Upper lobe of left lung (tissue), 6 donors: ENCODE measurements at places on chromosomes 7 and 10. TPM values are rescaled to one million over a fixed set of nuclear protein-coding genes. Genes with fewer than 3 reads are reported as not detected.

NXPH1 gene
- not detected for total RNA-seq

DNA sequence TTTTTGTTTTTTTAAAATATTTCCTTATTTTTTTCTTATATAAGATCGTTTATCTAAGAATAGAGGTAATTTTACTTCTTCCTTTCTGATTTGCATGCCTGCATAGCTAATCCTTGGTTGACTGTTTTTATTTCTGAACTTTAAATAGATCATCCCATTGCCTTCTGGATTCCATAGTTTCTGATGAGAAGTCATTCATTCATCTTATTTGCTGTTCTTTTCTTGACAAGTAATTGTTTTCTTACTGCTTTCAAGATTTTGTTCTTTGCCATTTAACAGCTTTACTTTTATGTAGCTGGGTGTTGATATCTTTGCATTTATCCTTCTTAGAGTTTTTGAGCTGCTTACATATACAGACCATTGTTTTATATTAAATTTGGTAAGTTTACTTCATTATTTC, 437.9 kb downstream of the SDK1 start:
- no peak for DNase-seq

DNA sequence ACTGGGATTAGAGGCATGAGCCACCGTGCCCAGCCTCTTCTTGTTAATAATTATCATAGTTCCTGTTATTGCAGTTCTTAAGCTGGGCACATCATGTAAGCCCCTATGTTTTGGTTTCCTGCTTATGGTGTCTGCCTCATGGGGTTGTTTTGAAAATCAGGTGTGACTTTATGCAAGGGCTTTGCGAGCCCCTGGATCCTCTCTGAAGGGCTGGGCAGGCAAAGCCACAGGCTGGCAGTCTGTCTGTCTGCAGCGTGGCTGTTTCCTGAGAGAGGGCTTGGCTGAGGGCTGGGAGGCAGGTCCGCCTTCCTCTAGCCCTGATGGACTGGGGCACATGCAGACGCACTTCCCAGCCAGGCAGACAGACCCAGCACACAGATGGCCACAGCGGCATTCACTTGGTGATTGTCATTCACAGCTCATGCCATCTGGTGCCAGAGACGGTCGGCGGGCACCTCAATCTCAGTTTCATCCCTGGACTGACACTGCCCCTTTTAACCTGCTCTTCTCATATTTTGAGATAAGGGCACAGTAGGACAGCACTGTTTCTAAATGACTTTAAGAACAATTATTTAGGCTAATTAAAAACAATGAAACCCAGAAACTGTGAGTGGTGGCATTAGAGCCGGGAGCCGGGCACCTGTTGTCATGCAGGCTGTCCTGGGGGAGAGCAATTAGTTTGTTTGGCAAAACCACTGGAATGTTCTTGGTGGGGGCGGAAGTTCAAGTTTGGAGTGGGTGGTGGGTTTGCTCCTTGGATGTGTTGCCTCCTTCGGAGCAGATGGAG, 35.5 kb downstream of the RBM20 start:
- no peak for DNase-seq

DNA sequence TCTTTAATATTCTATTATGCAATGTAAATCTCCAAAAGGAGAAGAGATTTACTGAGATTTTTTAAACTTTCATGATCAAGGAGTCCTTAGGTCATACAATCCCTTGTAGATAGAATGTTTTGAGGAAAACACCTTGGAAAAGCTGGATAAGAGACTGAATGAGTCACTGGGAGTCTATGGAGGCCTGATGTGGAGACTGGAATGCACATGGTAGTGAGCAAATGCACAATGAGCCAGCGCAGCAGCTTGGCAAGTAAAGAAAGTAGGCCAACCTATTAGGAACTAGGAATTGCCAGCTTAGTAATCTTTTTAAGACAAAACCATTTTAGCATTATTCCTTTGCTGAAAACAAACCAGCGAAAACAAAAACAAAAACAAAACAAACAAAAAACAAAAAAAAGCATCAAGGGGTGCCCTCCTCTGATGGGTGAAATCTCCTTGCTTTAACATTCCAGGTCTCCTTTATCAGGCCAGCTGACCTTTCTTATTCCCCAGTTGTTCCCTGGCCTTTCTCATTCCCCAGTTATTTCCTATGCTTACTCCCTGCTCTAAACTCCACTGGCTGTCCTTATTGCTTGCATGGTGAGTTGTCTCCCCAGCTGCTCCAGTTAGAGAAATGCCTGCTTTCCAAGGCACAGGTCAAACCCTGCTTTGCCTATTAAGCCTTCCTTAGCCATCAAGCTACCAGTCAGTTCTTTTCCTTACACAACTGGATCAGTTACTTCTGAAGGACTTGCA, 135.8 kb downstream of the PLCE1 start:
- DNase-seq = no peak

DNA sequence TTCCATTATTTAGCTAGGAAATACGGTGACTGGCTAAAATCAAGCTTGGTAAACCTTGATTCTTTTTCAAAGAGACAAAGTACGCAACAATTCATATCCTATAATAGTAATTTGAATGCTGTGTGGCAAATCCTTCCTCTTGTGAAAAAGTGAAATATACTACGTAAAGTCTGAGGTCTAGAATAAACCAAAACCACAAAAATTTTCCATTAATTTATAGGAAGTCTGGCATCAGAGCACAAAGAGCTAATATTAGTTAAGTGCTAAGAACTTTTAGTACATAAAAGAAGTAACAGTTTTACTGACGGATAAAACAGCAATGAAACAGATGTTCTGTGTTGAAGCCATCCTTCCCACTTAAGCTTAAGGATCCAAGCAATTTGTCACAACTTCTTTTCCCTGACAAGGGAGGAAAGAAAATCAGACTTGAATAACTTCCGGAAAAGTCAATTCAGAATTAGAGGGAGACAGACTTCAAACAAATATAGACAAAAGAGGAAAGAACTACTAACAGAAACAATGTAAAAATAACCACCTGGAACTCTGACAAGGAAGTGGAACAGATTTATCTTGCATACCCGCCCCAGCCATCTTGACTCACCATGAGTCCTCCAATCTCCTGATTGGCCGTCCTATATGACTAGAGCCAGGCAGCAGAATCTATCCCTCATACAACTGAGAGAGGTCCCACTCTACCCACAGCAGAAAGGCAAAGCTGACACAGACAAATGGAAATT, 34.6 kb downstream of the RHEB start:
- DNase-seq = no peak

- DNase-seq = no peak
Observed at GRCh38 chr7:133625046-133625445, 372.2 kb downstream of the EXOC4 start.

DNA sequence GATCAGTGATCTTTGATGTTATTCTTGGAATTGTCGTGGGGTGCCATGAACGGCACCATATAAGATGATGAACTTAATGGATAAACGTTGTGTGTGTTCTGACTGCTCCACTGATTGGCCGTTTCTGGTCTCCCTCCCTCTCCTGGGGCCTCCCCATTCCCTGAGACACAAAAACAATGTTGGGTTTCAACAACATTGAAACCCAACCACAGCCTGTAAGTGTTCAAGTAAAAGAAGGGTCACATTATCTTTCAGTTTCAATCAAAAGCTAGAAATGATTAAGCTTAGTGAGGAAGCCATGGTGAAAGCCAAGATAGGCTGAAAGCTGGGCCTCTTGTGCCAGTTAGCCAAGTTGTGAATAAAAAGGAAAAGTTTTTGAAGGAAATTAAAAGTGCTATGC, 19.5 kb downstream of the EN2 start:
- DNase-seq = no peak

- no peak for DNase-seq
Observed at GRCh38 chr10:120553911-120554310, 96.9 kb downstream of the PLPP4 start.

GRCh38 chr10:103757531-103758293, 97.7 kb downstream of the SH3PXD2A start:
- DNase-seq = peak; percentile 72

NUDCD3 gene
- 57.6 TPM for total RNA-seq

- no peak for DNase-seq
Observed at GRCh38 chr7:51613911-51614357, 297.3 kb upstream of the COBL start.

DNA sequence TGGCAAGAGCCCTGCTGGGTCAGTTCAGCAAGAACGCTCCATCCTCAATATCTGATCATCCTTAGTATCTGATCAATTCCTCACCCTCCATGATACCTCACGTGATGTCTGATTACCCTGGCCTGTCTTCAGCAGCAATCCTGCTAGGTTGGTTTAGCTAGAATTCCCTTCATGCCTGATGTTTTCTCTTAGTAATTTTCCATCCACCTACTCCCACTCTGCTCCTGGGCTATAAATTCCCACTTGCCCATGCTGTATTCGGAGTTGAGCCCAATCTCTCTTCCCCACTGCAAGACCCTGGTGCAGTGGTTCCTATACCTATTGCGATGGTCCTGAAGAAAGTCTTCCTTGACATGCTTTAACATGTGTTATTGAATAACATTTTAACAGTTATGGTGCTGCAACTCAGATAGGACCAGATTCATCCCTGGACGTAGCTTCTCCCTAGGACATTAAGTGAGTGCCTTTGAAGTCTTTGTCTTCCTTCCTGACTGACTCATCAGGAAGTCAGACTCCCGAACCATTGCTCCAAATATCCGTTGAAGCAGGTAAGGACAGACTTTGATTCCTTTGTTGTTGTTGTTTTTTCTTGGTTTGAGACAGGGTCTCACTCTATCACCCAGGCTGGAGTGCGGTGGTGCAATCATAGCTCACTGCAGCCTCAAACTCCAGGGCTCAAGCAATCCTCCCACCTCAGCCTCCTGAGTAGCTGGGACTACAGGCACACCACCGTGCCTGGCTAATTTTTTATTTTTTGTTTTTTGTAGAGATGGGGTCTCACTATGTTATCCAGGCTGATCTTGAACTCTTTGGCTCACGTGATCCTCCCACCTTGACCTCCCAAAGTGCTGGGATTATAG, 29.4 kb upstream of the CLDN3 start:
- DNase-seq = no peak

- DNase-seq = no peak
Observed at GRCh38 chr7:42024537-42024936, 212.5 kb downstream of the GLI3 start.

- no peak for DNase-seq
Observed at GRCh38 chr7:87766827-87767226, 109.3 kb downstream of the SLC25A40 start.

DNA sequence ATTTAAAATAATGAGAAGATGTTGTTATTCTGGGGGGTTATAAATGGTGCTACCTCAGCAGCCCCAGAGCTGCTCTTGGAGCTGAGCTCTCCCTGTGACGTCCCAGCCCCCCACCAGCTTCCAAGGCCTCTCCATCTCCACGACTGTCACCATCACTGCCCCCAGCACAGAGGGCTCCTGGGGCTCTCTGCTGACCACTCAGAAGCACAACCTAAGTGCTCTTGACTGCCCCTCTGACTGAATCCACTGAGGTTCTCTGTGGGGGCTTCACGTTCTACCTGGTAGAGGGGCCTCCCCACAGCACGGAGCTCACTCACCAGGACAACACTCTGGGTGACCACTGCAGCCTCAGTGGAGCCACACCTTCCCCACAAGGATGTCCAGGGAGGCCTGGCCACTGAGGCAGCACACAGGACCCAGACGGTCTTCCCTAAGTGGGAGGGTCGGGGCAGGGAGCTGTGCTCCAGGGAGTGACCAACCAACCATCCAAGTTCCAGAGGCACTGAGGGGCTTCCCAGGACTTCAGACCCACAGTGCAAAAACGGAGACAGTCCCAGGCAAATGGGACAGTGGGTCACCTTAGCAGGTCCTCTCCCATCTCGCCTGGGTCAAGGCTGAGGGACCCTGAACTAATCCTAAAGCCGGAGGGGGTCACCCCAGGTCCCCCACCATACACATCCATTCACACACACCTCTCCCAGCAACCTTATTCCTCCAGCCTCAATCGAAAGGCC, 121.0 kb upstream of the PPP2R2D start:
- DNase-seq = no peak

DNA sequence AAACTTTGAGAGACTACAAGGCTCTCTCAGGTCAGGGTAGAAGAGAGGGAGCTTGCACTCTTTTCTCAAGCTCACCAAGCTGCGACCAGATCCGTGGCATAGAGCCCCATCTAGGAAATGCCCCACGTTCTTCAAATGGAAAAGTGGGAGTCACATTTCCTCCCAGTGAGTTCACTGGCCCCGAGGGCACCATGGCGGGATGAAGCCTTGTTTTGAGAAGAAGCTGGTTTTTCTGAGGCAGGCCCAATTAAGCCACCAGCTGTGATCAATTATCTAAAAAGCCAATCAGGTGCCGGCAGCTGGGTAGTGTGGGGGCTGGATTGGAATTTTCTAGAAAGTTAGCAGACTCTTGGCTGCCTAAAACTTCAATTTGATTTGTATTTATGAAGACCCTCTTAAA, 101.4 kb downstream of the ZNF365 start:
- DNase-seq = no peak

DNA sequence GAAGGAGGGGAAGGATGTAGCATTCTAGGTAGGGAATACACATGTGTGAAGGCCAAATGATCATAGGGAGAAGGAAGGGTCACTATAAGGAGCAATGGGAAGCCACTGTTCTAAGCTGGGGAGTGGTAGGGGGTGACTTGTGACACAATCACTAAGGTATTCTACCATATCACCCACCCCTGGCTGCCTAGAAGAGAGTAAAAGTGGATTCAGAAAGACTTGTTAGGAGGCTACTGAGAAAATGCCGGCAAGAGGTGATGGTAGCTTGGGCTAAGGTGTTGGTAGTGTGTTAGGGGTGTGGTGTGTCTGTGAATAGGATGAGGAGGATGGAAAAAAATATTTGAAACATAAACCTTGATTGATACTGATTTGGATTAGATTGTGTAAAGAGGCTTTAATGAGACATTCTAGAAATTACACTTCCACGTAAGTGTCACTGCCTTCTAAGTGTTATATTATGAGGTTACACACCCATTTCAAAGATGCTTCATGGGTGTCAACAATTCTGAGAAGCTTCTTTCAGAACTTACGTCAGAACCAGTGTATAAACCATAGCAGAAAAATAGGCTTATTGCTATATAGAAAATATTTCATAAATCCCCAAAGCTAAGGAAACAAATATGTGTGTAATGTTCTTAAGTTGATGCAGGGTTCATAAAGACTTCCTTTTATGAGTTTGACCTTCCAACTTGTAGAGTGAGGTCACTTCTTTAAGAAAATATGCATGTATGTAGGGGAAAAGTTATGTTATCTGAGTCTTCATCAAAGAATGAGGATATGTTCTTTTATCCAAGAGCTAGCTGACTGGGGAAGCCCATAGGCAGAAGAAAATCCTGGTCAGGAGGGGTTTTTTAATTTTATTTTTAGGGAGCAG, 5.6 kb upstream of the BPGM start:
- DNase-seq = no peak

GRCh38 chr10:103742824-103743223, 112.6 kb downstream of the SH3PXD2A start:
- DNase-seq = no peak

TAS2R5 gene
- total RNA-seq = 2.0 TPM

RELN gene
- 2.7 TPM for total RNA-seq

GRCh38 chr10:60570896-60571295, 181.2 kb upstream of the ANK3 start:
- no peak for DNase-seq

GRCh38 chr7:12303062-12303461, 92.0 kb downstream of the TMEM106B start:
- DNase-seq = no peak
